DND-41 (cell line): ENCODE measurements at places on chromosomes 12 and 14.
A peak's percentile ranks its signal among the peaks of the same experiment; 100 is the strongest.

- no peak for DNase-seq
Observed at GRCh38 chr12:21691515-21691914, 33.9 kb upstream of the LDHB start.

DNA sequence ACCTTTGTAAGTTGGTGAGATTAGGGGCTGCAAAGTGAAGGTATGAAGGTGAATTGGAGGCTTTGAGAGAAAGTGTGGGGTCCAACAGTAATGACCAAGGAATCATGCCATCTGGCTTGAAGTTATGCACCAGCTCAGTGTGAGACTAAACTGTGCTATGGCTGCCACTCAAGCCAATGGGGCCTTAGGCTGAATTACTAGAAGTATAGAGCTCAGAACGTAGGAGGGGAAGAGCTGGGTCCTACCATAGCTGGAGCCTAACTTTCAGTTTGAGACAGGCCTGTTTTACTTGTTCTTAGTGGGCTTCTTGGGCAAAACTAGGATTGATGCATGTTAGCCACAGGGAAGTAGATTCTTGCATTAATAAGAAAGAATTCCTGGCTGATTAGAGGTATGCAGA is 194.0 kb downstream of the TSPAN9 start:
- no peak for DNase-seq

GRCh38 chr14:54127526-54127925 is 170.9 kb upstream of the BMP4 start:
- no peak for DNase-seq

DNA sequence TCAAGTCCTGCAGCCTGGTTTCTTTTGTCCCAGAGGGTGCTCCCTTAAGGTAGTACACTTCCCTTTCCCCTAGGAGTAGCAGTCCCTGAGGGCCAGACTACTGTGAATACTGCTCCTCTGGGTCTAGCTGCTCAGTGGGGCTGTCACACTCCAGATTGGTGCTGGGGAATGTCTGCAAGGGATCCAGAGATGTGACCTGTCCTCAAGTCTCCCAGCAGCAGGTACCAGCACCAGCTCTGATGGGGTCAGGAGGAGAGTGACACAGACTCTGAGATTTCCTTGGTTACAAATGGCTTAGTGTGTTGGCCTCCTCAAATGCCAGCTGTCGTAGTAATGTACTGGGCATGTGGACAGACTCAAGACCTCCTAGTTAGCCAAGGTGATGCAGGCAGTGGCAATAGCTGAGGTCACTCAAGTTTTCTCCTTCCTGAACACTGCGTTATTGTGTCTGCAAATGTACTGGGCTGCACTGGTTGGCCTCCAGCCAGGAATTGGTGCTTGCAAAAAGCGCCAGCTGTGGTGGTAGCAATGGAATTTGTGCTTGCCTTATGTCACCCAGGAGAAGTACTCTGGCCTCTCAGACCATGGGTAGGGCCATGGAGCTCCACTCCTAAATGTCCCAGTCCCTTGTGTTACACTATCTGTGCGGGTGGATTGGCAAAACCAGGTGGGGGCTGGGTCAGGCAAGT is 36.4 kb upstream of the AEBP2 start:
- DNase-seq, result peak; percentile 33

DNA sequence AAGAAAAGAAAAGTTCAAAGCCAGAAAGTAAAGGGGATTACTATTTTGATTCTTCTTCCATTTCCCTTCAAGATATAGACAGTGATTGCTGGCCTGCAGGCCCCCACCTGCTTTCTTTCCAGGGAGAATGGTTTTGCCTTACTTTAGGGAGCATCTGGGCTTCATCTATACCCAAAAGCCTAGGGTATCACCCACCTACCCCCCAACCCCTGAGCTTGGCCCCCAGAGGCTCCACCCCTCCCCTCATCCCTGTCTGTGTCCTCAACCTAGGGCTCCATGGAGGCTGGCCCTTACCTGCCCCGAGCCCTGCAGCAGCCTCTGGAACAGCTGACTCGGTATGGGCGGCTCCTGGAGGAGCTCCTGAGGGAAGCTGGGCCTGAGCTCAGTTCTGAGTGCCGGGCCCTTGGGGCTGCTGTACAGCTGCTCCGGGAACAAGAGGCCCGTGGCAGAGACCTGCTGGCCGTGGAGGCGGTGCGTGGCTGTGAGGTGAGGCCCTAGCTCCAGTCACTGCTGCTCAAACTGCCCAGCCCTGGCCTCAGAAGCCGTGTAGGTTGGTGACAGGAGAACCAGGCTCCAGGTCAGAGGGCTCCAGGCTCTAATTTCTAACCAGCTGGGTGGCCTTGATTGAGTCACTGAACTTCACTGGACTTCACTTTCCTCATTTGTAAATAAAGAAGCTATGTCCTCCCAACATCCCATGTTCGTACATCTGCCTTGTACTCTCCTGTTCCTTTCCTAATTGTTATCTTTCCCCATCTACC is 13.6 kb downstream of the ARHGEF40 start:
- no peak for DNase-seq

- DNase-seq, result no peak
Observed at GRCh38 chr12:16553457-16553856, 52.5 kb downstream of the LMO3 start.

DNA sequence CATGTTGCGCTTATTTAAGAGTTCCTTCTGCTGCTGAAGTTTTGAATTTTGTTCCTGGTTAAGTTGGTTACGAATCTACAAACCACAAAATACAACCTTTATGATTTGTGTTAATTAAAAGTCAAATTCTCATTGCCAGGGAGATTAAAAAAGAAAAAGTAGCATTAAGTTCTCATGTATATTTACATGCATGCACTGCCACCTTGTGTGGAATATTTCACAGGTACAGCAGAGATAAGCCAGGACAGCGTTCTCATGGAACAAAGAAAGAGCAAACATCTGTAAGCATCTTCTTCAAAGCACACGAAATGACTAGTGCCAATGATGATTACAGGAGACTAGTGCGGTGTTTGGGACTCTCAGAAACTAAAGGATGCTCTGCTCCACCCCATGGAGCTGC is 34.2 kb downstream of the ZFYVE21 start:
- no peak for DNase-seq

- no peak for DNase-seq
Observed at GRCh38 chr12:48940181-48940580, 14.9 kb upstream of the FKBP11 start.

GRCh38 chr14:46300765-46301164 is 350.8 kb downstream of the RPL10L start:
- no peak for DNase-seq

DNA sequence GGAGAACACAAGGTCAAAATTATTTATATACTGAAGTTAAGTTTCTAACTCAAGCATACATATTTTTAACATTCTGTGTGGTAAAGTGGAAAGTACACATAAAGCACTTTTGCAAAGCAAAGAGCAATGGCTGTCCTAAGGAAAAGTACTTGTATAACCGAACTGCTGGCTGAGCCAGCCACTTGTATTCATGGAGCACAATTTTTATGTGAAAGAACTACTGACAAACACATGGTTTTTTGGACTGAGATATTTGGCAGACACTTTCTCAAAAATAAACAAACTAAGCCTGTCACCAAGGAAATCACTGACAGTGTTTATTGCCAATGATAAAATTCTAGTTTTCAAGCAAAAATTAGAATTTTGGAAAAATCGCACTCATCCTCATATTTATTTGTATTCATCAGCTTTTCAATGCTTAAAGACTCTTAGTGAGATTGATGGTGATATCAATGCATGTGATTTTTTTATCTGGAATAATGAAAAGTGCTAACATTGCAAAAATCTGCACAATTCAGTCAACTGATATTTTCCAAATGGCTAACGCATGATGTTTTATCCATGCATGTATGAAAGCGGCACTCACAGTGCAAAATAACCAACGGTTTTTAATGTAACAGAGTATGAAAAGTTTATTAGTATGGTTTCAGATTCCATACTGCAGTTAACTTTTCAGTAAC is 125.3 kb downstream of the IPO8 start:
- DNase-seq, result no peak

GRCh38 chr12:105409801-105410471 is 79.4 kb downstream of the C12orf75 start:
- DNase-seq, result peak; percentile 27

DNA sequence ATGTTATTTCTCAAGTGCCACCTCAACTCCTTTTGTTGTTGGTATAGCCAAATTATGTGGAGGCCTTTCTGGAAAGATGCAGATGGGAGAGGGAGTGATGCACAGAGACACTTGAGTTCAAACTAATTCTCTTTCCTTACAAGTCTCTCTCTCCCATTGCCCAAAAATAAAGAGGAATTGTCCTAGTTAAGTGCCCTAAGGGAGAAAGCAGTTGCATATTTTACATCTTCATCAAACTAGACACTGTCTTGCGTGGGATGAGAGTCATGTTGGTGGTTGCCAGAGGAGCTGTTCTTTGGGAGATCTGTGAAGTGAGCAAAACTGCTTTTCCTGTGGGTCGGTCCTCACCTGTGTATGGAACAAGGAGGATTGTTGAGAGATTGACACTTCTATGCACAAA is 72.2 kb downstream of the EP400 start:
- no peak for DNase-seq

- DNase-seq, result no peak
Observed at GRCh38 chr12:80161612-80162011, 62.3 kb downstream of the OTOGL start.

GRCh38 chr14:74917646-74918081 is 5.4 kb downstream of the RPS6KL1 start:
- DNase-seq, result no peak
